ENCODE measurements at places on chromosomes 6 and 20.

- DNase-seq: no peak
Measured at GRCh38 chr6:157800420-157801237, 22.4 kb upstream of the SNX9 start.

DNA sequence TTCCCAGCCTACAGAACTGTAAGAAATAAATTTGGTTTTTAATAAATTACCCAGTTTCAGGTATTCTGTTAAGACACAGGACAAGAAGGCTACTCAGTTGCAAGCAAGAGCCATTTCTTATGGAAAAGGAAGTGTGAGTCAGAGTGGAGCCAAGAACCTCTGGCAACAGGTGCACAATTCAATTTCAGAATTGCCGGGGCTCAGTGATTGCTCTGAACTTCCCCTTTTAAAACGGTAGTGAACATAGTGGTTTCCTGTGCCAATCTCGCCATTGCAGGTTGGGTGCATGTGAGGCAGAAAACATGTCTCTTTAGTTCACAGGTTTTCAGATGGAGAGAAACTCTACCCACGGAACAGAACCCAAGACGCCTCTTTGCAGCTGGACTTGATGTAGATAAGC is 16.4 kb downstream of the PIGT start:
- peak; percentile 86 for DNase-seq

DNA sequence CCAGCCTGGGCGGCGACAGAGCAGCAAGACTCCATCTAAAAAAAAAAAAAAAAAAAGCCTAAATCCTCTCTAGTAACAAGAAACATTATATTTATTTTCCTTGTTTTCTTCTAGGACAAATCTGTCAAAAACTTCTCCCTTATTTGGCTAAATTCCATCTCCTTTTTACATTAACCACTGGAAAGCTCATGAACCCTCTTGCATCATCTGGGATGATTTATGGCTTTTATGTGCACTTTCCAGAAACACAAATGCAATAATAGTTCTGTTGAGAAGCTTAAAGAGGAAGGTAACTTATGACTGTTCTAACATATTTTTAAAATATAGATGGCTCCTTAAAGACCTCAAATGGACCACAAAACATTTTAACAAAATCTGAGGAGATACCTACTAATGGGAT is 526.1 kb upstream of the SPTLC3 start:
- no peak for DNase-seq

GRCh38 chr6:153976921-153977693 is 61.9 kb upstream of the OPRM1 start:
- no peak for DNase-seq

DNA sequence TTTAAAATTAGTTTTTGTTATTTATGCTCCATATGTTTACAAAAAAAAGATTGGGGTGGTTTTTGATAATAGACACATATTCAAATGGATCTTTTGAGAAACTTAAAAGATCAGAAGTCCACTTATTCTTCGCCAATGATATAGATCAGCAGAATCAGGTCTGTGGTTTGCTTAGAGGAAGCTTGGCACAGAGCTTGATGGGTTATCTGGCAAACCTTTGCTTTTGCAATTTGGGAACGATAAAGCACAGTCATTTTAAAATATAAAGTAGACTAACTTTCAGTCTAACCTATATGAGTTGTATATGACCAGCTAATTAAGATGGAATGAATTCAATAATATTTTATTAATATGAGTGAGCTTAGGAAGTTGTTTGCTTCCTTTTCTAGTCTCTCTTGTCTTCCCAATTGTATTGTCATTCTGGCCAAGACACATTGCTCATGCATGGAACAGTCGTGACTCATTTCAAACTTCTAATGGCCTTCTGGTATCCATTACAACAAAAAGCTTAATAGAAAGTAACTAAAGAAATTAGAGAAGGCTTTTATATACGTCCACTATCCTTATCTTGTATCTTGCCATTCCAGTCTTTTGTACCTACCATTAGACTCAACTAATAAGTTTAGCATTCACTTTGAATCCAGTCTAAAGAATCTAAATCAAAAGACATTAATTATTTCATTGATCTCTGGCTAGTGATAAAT is 118.7 kb downstream of the TBX18 start:
- DNase-seq: peak; percentile 11

GRCh38 chr6:111874025-111874415 is 768 bp upstream of the FYN start:
- no peak for DNase-seq

DNA sequence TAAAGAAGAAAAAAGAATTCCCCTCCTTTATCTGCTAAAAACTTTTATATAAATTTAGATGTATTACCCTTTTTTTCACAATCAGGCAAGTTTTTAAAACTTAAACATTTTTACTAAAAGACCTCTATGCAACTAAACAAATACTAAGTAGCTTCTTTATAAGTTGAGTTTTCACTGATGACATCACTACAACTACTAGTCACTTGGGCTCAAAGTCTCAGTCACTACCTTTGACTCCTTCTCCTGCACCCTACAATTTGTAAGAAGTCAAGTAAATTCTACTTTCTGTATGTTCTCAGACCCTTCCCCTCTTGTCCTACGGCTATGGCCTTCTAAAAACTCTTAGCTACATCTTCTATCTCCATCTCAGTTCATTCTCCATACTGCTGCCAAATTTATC is 11.2 kb downstream of the SUPT3H start:
- DNase-seq: no peak

DNA sequence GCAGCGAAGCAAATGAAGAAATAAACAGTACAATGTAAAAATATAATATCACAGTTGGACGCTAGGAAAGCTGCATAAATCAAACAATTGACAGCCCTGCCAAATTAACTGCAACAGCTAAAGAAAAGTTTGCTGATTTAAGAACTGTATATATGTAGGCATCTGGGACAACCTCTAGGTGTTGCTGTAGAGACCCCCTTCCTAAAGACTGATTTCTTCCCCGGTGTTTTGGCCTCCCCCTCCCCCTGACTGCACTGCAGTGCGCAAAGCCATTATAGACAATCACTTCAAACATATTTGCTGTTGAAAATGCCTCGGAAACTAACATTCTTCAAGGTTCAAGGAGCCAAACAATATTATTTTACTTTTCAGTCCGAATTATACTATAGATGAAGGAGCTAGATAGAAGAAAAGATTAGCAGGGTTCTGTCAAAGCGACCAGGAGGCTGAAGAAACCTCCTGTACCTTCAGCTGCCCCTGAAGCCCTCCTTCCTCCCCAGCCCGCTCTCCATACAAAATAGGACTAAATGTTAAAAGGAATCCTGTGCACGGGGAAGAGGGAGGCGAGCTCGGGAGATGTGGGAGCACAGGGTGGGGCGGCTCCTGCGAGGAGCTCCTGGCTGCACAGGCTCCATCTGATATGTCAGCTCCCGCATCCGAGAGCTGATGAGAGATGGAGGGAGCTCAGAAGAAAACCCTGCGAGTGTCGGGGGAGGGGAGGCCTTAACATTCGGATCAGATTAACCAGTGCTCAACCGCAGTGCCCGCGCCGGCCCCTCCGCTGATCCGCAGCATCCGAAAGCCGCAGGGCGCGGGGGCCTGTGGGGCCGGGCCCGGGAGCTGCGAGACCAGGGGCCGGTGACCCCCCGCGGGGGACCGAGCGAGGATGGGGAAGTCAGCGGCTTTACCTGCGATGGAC is 822 bp downstream of the ELOVL4 start:
- peak; percentile 60 for DNase-seq
